Muscle of leg (tissue), 16 donors: ENCODE measurements at places on chromosomes 4 and X.

- DNase-seq = no peak
Measured at GRCh38 chr4:38011511-38012162, 51.4 kb downstream of the PTTG2 start.

GRCh38 chr4:21769404-21770147 is 179.0 kb downstream of the KCNIP4 start:
- DNase-seq = no peak

GRCh38 chrX:44918722-44919121 is 45.7 kb downstream of the KDM6A start:
- DNase-seq = no peak

DNA sequence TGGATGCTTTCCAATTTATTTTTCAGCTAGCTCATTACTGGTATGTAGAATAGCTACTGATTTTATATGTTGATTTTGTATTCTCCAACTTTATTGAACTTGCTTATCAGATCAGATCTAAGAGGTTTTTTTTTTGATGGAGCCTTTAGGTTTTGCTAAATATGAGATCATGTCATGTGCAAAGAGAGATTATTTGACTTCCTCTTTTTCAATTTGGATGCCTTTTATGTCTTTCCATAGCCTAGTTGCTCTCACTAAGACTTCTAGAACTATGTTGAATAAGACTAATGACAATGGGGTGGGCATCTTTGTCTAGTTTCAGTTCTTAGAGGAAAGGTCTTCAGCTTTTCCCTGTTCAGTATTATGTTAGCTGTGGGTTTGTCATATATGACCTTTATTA is 11.7 kb downstream of the MAGEE1 start:
- DNase-seq = no peak

DNA sequence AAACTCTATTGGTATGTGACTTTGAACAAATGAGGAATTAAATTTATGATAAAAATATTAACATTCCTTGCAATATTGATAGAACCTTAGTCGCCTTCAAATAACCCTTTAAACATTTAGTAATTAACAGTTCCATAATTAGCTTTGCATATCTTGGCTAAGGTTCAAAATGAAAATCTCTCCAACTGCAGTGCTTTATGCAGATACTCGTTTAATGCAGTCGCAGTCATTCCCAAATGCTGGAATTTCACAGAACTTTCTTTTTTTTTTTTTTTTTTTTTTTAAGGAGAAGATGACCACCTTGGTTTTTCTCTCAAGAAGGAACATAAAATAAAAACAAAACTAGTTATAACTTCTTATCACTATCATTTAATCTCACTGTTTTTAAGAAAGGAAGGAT is 5.2 kb downstream of the RAPGEF2 start:
- DNase-seq = no peak

- DNase-seq = no peak
Measured at GRCh38 chr4:80903020-80903419, 127.5 kb upstream of the BMP3 start.

DNA sequence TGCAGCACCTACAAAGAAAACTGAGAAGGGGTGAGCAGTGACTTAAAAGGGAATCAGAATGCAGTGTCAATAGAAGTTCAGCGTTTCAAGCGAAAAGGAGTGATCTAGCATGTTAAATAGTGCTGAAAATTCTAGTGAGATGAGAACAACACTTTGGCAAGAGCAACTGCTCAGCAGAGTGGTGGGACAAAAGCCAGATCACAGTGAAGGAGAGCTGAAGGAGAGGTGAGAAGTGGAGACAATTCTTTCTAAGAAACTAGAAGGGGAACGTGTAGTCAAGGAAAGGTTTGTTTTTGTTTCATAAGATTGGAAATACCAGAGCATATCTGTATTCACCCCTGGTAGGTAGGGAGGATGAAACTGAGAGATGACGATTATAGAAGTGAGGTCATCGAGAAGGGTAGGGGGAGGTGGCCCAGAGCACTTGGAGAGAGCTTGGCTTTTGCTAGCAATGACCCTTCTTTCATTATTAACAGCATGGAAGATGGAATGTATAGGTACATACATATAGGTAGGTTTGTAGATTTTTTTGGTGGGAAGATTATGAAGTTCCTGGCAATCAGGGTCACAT is 33.7 kb downstream of the SRPX2 start:
- peak; percentile 75 for DNase-seq

GRCh38 chr4:223913-224497 is 81.3 kb downstream of the ZNF732 start:
- DNase-seq = no peak
